NCI-H460 (cell line): ENCODE measurements at places on chromosomes 7 and 10. TPM values are rescaled to one million over a fixed set of nuclear protein-coding genes. Genes with fewer than 3 reads are reported as not detected.

BAG3 gene
- 16.6 and 17.6 TPM in 2 replicates for total RNA-seq

PMS2 gene
- total RNA-seq: 20.4 and 24.8 TPM in 2 replicates

CAMK1D gene
- total RNA-seq: 0.26 and 0.42 TPM in 2 replicates

ST7 gene
- 27.1 and 30.7 TPM in 2 replicates for total RNA-seq

SUN3 gene
- not detected in 2 replicates for total RNA-seq

UCMA gene
- total RNA-seq: not detected in 2 replicates

CCDC186 gene
- 8.8 and 10.1 TPM in 2 replicates for total RNA-seq

LIPM gene
- total RNA-seq: not detected in 2 replicates

HECTD2 gene
- 14.0 and 17.1 TPM in 2 replicates for total RNA-seq
